ENCODE measurements at places on chromosomes 11 and 22. TPM values are rescaled to one million over a fixed set of nuclear protein-coding genes. Genes with fewer than 3 reads are reported as not detected.

The ELFN2 gene
- 9.0 TPM for total RNA-seq

The OR2AT4 gene
- total RNA-seq = 0.01 TPM

The OR6T1 gene
- total RNA-seq = not detected

The RRM1 gene
- 92.7 TPM for total RNA-seq

Measured in A549 treated with DMSO at 1 μM for 4 hours (cell line).